ENCODE measurements at places on chromosomes 13 and 19. TPM values are rescaled to one million over a fixed set of nuclear protein-coding genes. Genes with fewer than 3 reads are reported as not detected.

RNF17 gene
- 0.16 TPM for total RNA-seq

GSX1 gene
- total RNA-seq = not detected

TEX29 gene
- total RNA-seq = not detected

WIZ gene
- 26.1 TPM for total RNA-seq

SSBP4 gene
- total RNA-seq = 49.9 TPM

SSC5D gene
- 20.5 TPM for total RNA-seq

NBEA gene
- 176 TPM for total RNA-seq

ZNF665 gene
- 4.3 TPM for total RNA-seq

LONP1 gene
- total RNA-seq = 70.3 TPM

ZNF420 gene
- total RNA-seq = 39.5 TPM

FXYD5 gene
- 3.5 TPM for total RNA-seq

FXYD1 gene
- 34.8 TPM for total RNA-seq

OR10H1 gene
- total RNA-seq = not detected

SHISA2 gene
- 41.9 TPM for total RNA-seq

USHBP1 gene
- total RNA-seq = 5.5 TPM

ODAD3 gene
- 0.27 TPM for total RNA-seq

NUCB1 gene
- total RNA-seq = 153 TPM

KRTDAP gene
- total RNA-seq = not detected

SLC1A6 gene
- 12.4 TPM for total RNA-seq
